Heart right ventricle (tissue), 16 donors: ENCODE measurements at places on chromosomes 7 and 10.

GRCh38 chr10:99849536-99849935 lies 67.1 kb downstream of the ABCC2 start:
- no peak for DNase-seq

DNA sequence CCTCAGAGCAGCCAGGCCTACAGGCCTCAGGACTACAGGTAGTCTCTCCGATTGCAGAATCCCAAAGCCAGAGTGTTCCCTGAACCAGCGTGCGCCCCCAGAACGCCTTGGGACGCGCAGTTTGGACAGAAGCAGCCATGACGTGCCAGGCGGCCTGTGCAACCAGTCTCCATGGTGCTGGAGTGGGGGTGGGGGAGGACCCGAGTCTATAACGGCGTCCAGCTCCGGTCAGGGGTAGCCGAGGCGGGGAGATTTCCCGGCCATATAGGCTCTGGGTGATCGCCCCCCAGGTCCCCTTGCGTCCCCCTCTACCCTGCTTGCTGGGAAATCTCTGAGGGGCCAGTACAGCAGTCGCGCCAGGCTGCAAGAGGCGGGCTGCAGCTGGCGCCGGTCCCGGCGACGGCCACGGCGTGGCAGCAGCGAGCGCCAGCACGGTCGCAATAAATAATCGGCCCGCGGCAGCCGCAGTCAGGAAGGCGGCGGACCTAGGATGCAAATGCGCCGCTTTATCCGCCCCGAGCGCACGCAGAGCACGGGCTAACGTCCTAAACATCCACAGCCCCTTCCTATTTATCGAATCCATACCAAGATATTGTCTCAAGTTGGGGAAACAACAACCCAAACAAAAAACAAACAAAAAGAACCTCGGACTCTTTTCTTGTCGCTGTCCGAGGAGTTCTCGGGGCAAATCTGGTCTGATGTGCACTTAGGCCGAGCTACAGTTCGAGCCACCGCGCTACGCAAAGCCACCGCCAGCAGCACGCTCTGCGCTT lies 1.6 kb downstream of the HOXA3 start:
- peak; percentile 66 for DNase-seq

GRCh38 chr7:12921751-12922345 lies 234.4 kb downstream of the ARL4A start:
- DNase-seq, result peak; percentile 14

- no peak for DNase-seq
Observed at GRCh38 chr10:98332623-98333269, 64.8 kb upstream of the LOXL4 start.

DNA sequence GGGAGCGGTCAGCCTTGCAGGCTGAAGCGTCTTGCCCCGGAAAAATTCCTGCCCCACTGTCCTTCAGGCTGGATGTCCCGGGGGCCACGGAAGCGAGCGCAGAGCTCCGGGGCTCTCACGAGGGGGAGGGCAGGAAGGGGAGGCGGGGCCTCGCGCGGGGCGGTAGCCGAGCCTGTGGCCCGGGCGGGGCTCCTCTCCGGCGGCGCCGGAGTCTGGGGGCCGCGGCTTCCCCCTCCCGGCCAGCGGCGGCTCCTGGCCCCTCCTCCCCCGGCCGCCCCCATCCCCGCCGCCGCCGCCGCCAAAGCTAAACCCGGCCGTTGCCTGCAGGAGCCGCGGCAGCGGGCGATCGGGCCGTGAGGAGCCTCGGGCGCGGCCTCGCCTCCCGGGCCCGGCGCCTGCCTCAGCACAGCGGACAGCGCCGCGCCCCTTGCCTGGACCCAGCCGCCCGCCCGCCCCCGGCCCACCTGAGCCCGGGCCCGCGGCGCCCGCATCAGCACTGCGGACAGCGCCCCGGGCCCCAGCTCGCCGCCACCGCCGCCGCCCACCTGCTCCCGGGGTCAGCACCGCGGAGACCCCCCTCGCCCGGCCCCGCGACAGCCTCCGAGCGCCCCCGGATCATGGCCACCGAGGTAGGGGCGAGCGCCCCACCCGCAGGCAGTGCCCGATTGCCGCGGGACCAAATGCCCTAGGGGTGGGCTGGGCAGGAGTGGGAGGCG lies at the start of gene GOLGA7B:
TSS of gene GOLGA7B (plus strand) at position 157 of the 716 bp plus-strand sequence. CDS start at position 618, 461 bp downstream.
- peak; percentile 34 for DNase-seq

DNA sequence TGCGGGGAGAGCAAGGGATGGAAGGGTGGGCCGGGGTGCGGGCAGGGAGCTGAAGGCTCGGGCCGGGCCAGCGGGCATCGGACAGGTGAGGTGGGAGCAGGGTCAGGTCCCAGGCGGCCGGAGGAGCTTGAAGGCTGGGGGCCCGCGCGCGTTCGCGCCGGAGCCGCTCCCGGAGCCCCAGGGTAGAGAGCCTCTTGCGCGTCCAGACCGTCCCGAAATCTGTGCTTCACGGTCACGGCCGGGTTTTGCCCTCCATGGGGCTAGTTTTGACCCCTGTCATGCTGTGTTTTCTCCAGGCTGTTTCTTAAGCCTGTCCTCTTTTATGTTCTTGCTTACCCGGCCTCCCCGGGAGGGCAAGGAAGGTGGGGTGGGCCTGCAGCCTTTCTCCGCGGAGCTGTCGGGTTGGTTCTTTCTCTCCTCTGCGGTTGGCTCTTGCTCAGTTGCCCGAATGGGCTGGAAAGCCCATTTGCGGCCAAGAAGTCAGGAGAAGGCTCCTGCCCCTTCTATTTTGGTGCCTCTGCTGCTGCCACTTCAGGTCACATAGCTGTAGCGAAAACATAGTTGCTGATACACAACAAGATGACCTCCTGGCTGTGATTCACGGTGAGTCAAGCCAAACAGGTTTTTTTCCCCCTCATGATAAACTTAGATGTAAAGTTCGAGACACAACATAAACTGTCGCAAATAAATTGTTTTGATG lies 650 bp downstream of the UBE2D1 start:
- peak; percentile 62 for DNase-seq

GRCh38 chr7:107064255-107064654 lies 19.8 kb downstream of the PRKAR2B start:
- DNase-seq, result no peak

GRCh38 chr7:114639451-114639850 lies 224.8 kb downstream of the FOXP2 start:
- no peak for DNase-seq

DNA sequence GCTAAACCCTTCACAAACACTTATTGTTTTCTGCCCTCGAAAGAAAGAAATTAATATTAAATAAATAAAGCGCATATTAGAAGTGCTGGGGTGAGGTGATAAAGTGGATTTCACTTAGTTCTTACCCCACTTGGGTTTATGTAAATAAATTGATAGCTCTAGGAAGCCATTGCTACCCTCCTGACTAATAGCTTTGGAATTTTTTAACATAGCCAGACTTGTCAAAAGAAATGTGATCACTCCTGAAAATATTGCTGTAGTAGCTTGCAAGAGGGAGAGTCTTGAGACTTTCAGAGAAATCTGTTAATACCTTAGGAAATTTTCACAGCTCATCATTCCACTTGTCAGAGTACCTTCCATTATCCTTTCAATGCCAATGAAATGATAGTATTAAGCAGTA lies 7.6 kb downstream of the ARL5B start:
- DNase-seq, result no peak

GRCh38 chr7:78279457-78279856 lies 480.9 kb downstream of the PHTF2 start:
- DNase-seq, result no peak

DNA sequence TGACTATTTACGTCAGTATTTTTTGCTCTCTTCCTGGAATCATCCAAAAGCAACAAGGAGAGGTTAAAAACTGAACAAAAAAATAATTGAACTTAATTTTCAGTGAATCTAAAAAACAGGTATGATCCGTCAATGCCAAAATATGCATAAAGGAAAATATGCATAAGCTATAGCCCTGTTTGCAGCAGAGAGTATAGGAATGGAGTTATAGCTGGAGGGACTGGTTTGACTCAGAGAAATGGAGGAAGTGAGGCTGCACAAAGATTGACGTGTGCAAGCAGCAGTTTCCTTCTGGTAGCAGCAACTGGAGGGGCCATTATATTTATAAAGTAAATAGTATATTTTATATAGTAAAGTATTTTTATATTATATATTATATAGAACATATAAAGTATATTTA lies 37.1 kb downstream of the GNG11 start:
- no peak for DNase-seq

- no peak for DNase-seq
Observed at GRCh38 chr7:47428052-47428767, 153.7 kb downstream of the TNS3 start.

DNA sequence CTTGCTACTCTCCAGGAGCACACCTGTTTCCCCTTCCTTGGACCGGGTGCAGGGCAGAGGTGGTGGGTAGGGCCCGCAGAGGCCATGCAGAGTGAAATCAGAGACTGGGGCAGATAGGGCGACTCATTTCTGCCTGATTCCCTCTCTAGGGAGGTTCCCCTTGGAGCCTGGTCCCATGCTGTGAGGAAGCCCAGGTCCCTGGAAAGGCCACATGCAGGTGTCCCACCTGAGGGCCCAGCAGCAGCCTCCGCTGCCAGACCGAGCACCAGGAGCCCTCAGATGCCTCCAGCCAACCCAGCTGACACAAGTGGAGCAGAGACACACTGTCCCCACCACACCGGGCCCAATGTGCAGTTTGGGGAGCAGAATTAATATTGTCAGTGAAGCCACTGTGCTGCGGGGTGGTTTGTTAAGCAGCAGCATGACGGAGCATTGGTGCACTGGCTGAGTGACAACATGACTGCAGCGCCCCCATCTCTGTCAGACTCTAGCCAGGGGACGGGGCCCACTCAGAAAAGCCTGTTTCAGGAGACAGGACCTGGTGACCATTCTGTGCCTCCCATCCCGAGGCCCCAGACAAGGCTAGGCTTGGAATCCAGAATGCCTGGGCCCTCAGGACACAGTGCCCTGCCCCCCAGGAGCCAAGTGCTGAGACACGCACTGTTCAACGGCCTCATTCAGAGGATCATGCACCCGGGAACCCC lies 30.4 kb upstream of the RET start:
- no peak for DNase-seq

- DNase-seq, result no peak
Observed at GRCh38 chr10:20446561-20447193, 450.4 kb downstream of the NEBL start.

DNA sequence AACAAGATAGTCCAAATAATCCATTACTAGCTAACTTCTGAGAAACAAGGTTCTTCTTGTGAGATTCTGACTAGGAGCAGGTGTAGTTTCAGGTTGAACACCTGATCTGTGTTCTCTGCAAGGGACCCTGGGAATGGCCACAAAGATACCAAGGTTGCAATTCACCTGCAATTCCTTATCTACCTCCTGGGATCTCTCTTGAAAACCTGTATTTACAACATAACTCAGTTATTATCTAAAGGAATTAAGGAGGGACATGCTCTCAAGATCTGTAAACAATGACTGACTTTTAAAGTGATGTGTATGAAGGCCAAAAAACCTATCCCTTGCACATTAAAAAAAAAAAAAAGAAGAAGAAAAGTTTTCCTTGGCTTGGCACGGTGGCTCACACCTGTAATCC lies 54.8 kb downstream of the ABLIM1 start:
- DNase-seq, result no peak

DNA sequence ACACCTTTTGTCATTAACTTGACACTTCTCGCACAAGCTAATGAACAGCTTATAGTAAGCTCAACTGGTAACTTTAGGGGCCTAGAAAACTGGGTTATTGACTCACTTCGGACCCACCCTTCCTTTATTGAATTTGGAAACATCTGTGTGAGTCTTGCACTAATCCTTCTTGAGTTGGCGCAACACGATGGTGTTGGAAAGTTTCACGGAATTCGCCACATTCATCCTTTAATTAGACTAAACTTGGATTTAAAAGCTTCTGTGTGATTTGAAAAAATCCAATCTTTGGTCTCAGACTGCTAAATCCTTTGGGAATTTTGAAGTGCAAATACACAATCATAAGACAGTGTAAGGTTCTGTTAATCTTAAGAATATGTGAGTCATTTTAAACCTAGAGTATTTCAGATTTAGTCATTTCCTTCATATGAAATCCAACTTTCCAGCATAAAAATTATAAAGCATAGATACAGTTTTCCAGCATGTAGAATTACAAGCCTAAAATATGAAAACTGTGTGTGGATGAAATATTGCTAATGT lies 15.1 kb downstream of the FZD8 start:
- no peak for DNase-seq

DNA sequence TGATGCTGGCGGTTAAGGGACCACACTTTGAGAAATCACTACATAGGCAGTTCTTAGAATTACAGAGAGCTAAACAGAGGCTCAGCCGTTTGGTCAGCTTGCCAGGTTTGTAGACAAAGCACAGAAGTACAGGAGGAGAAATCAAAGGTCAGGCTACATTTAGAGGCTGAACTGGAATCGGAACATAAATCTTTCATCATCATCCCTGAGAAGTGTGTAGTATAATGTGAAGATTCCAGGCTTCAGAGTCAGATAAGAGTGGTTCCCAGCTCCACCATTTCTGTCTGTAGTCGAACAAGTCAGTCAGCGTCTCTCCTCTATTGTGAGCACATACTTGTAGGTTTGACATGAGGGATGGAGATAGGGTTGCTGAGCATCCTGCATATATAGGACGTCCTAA lies 18.9 kb downstream of the CDK1 start:
- DNase-seq, result no peak

DNA sequence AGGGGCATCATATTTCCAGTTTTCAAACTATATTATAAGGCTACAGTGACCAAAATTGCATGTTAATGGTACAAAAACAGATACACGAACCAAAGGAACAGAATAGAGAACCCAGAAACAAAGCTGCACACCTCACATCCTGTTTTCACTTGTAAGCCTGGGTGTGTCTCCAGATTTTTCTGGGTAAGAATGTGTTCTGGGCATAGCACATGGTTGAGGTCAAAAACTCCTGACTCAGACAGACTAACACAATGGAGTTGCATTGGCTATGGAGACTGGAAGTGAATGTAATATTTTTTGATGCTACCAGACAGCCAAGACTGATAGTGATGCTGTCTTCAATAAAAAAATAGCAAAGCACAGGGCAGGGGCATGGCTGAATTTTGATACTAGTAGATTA lies 1175.2 kb downstream of the NXPH1 start:
- no peak for DNase-seq

DNA sequence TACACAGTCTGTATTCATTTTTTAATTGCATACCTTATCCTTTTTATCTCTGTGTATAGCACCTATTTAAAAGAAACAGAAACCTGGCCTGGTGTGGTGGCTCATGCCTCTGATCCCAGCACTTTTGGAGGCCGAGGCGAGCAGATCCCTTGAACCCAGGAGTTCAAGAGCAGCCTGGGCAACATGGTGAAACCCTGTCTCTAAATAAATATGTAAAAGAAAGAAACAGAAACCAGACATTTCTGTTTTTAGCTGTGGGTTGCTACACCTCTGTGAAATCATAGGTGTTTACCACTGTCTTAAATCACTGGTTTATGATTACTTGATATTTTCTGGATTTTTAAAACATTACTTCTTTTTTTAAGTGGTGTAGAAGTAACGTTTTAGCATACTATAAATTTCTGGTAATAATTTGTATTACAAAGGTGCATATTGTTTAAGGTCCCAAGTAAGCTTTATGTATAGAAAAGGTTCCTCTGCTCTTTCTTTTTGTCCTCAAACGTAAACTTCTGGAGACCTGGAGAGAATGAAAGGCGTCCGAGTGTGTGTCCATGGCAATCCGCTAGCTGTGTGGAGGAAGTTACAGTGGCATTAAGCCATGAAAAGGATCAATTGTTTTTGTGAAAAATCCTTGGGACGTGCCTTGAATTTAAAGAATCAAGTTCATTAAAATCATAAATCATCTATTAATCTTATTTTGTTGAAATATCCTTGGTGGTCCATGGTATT lies 41.1 kb downstream of the PTPRZ1 start:
- DNase-seq, result no peak

GRCh38 chr7:116030651-116031276 lies at the start of gene TFEC:
Gene TFEC (minus strand): TSS chr7:116030763. CDS start chr7:115984441, 46,322 bp downstream.
- DNase-seq, result no peak
